Suppressor macrophage treated with lipopolysaccharide for 1 hour (primary cell): ENCODE measurements at places on chromosomes 3 and 15.

GRCh38 chr3:128177865-128178264 lies 24.6 kb downstream of the EEFSEC start:
- DNase-seq = no peak

DNA sequence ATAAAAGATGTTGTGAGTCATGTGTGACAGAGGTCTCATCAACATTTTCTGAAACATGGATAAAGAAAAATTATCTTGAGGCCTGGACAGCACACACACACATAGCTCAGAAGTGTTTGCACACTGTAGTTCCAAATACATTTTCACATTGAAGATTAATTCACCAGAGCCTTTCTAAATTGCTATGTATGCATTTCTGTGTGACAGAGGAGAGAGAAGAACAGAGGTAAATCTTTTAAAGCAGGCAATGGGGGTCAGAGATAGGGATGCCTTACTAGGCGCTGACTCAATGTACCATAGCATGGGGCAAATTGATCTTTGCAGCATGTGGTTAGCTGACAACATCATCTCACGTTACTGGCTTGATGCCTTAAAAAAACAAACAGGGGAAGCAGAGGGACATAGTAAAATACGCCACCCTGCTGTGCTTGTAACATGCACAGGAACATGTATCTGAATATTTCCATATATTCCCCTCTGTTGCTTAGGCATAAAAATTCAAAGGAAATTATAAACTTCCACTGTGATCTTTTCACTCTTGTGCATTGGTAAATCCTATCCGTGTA lies 7.7 kb downstream of the POU1F1 start:
- DNase-seq = no peak

- no peak for DNase-seq
These were observed 269.7 kb downstream of the OTOL1 start for GRCh38 chr3:161766331-161766730.

DNA sequence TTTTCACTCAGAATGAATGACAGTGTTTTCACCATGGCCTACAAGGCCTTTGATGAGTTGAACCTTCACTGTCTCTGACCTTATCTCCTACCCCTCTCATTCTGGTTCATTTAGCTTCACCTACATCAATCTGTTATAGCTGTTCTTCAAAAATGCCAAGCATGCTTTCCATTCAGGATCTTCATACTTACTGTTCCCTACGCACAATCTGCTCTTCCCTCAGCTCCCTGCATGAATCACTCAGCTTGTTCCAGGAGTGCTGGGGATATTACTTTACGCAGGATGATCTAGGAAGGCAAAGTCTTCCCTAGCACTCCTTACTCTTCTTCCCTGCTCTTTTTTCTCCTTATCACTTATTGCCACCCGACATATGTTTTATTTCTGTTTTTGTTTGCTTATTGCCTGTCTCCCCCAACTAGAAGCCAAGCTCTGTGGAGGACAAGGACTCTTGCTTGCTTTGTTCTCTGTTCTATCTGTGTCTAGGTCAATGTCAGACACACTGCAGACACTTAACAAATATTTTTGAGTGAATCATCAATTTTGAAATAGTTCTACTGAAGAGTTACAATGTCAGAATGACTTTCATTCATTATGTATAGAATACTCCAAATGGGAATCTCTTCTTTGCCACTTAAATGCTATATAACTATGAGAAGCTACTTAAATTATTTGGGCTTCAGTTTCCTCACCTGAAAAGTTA lies 238.3 kb upstream of the FEZF2 start:
- DNase-seq = no peak

- DNase-seq = no peak
These were observed 55.9 kb upstream of the SLC6A1 start for GRCh38 chr3:10936686-10937085.

DNA sequence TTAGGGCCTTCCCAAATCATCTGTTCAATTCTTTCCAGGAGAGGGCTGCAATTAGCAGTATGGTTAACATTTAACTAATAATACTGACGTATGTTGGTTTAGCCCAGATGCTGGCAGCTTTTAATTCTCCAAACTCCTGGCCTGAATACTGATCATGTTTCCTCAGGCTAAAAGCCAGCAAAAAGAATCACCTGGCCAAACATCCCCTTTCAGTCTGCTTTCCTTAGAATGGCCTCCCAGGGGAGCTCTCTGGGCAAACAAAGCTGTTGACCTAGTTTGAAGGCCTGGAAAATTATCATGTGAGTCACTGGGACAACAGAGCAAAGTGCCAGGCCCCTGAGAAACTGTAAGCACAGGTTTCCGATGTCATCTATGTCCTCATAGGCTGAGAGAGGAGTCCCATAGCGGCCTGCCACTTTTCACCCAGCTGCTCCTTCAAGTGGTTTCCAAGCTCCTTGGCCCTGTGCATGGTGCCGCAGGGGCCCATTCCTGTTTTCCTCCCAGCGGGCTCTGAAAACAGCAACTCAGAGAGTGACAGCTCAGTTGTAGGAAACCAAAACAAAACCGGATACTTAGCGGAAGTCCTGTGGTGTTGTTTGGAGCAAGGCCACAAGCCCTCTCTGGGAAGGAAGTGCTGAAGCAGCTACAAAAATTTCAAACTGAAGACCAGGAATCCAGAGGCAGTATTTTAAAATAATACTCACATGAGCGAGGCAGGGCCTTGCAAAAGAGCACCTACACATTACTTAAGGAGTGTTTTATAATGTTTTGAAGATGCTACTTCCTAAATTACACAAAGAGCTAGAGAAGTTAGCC lies 36.5 kb upstream of the RAB11A start:
- peak; percentile 89 for DNase-seq

- peak; percentile 30 for DNase-seq
These were observed 92.3 kb upstream of the ADAMTSL3 start for GRCh38 chr15:83561661-83562060.

DNA sequence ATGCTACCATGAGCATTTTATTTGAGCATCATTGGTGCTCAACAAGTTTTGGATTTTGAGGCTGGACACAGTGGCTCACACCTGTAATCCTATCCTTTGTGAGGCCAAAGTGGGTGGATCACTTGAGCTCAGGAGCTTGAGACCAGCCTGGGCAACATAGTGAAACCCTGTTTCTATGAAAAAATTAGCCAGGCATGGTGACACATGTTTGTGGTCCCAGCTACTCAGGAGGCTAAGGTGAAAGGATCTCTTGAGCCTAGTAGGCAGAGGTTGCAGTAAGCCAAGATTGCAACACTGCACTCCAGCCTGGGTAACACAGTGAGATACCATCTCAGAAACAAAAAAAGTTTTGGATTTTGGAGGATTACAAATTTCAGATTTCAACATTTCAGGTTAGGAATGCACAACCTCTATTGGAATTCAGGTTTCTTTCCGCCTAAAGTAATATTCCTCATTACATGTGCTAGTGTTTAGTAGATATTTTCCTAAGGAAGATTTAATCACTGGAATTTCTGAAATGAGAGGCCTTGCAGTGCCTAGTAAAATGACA lies 27.6 kb downstream of the CNOT10 start:
- no peak for DNase-seq

DNA sequence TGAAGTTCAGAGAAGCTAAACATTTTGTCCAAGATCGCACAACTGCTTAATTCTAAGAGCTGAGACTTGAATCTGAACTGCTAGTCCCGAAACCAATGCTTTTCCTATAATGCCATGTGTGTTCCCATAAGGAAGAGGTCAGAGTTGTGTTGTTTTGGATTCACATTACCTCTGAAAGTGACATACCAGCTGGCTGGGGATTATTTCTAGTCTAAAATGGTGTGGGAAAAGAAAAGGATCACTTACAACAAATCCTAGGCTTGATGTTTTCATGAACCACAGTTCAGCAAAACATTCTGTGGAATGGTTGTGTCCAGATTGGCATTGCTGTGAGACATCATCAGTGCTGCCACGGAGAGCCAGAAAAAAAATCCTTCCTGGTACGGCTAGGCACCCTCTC lies 35.0 kb upstream of the LRRC3B start:
- no peak for DNase-seq

GRCh38 chr15:89378296-89379151 lies 43.9 kb upstream of the POLG start:
- peak; percentile 44 for DNase-seq

DNA sequence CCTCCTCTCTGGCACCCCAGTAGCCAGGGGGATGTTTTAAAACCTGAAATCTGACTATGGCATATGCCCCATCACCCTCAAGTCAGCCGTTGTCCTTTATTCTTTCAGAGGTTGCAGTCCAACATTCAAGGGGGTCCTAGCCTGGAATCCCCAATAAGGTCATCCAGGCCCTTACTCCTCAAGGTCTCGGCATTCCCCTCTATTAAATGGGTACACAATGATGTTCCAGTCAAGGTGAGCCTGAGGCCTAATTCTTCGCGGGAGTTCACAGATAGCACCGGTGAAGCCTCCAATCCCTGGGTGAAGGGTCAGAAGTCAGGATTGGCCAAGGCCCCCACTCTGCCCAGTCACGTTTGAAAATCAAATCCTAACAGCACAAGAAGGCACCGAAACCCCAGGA lies 8.1 kb upstream of the SEMA3F start:
- DNase-seq = no peak

DNA sequence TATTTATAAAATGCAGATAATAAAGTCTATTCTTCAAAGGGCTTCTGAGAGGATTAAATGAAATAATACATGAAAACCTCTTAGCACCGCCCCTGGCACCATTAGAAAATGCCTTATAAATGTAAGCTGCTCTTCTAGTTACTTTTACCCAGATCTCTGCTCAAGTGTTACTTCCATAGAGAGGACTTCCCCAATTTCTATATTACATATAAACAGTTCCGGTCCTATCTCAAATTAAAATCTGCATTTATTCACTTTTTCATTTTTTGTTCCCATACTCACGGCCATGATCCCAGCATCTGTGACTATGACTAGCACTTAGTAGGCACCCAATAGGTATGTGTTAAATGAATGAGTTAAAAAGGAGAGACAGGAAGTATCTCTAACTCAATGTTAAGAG lies 890.9 kb upstream of the CFAP20DC start:
- no peak for DNase-seq

GRCh38 chr3:141921316-141921715 lies 44.9 kb downstream of the ATP1B3 start:
- no peak for DNase-seq

GRCh38 chr3:177811112-177811511 lies 613.8 kb upstream of the TBL1XR1 start:
- DNase-seq = peak; percentile 36
